ENCODE measurements at places on chromosomes 2 and 18.

GRCh38 chr2:3344897-3345296, 32.7 kb downstream of the EIPR1 start:
- DNase-seq = no peak

- peak; percentile 22 for DNase-seq
These were observed 392.4 kb downstream of the TNS1 start for GRCh38 chr2:217610401-217610814.

DNA sequence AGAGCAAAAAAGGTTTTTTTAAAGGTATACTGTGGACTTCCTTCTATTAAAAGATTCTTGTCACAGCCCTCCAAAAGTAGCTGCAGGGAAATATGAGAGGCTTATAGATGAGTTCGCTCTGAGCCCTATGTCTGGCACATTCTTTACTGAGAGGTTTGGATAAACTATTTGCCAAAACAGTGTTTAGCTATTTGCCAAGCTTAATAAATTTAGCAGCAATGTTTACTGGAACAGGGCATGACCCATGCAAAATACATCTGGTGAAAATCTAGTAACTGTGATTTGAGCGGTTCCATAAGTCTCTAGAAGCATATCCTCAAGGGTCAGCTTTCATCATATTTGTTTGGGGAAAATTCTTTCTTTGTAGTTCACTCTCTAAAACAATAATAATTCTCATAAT, 1696.7 kb upstream of the PIK3C3 start:
- no peak for DNase-seq

DNA sequence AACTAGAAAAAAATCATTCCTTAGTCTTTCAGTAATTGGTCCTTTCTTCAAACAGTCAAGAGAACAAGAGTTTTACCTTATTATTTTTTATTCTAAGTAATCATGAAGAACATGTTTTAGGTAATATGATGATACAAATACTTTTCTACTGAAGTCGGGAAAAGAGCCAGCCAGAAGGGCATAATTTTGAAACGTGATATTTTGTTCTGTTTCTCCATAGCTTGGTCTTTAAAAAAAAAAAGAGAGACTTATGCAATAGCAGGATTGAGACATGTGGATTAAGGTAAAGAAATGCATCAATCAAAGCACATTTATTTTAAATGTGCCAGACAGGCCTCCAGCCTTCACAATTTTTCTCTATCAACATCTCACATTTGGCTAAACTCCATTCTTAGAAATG, 1016.8 kb downstream of the CNTNAP5 start:
- no peak for DNase-seq

GRCh38 chr2:43941966-43942365, 53.8 kb downstream of the LRPPRC start:
- DNase-seq = no peak

DNA sequence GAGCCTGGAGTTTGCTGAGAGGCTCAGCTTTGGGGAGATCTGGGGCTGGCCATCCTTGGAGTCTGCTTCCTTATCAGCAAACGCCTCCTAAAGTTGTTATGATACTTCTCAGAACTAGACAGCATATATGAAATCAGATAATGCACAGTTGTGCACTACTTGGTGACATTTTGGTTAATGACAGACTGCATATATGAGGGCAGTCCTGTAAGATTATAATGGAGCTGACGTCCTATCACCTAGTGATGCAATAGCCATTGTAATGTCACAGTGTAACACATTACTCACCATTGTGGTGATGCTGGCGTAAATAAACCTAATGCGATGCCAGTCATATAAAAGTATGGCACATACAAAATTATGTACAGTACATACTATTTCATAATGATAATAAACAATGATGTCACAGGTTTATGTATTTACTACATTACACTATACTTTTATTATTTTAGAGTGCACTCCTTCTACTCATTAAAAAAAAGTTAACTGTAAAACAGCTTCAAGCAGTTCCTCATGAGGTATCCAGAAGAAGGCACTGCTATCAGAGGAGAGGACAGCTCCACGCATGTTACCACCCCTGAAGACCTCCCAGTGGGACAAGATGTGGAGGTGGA, 298.1 kb upstream of the REV1 start:
- no peak for DNase-seq

- no peak for DNase-seq
These were observed 32.2 kb downstream of the PLEKHA3 start for GRCh38 chr2:178512484-178512883.

DNA sequence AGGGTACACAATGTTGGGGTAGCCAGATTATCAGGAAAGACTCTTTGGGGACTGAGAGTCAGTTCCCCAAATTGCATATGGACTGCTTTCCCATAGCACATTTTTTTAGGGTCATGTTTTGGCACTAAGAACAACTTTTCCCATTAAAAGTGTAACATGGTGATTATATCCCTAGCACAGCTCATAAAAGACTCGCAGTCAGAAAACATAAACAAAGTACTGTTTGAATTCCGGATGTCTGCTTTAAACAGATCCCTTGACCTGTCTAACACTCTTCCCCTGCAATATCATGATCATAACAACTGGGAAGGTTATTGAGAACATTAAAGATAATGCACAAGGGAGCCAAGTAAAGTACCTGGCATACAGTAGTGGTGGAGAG, 262.2 kb downstream of the ASXL3 start:
- DNase-seq = no peak

- DNase-seq = no peak
These were observed 63.5 kb upstream of the RAPGEF4 start for GRCh38 chr2:172672114-172672513.

DNA sequence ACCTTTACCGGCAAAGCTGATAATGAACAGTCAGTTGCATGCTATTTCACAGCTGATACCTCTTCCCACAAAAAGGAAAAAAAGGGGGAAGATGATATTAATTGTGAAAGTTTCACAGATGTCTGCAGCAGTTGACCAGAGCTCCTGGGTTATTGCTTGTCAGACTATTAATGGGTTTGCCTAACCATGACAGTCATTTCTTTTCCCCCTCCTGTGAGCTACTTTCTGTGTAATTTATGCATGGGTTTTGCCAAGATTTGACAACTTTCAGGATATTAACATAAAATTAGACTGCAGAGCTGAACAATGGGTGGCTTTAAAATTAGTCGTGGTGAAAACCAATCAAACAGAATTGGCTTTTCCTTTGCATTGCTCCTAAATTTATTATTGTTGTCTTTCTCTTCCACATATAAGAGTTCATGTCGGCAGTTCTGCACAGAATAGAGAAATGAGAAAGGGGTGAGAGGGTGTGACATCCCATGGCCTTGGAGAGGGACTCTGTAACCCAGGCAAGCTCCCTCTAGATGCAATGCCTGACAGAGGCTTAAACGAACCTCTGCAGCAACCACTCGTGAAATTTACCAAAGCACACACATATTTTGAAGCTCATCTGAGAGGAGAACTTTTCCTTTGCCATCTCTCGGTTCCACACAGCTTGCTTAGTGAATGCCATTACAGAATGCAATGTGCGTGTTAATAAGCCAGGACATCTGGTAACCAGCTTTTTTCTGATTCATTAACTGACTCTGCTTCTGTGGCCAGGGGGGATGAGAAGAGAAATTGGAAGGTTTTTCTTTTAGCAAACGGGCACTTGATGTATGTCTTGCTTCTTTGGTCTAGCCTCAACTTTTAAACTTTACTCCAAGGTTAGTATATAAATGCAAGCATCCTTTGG, 82.2 kb upstream of the ITGA4 start:
- no peak for DNase-seq

DNA sequence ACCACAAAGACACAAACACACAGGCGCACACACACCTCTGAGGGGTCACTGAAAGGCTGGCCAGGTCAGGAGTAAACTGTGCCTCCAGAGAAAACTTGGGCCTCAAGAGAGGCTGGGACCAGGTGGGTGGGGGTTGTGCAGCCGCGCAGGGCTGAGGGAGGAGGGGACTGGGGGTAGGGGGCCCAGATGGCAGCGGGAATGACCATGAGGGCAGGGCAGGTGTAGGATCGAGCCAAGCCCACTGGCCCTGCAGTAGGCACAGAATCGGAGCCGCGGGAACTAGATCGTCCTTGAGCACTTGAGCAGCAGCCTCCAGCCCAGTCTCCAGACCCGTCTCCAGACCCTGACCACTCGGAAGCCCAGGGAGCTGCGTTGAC, 36.8 kb downstream of the ANKMY1 start:
- DNase-seq = no peak

DNA sequence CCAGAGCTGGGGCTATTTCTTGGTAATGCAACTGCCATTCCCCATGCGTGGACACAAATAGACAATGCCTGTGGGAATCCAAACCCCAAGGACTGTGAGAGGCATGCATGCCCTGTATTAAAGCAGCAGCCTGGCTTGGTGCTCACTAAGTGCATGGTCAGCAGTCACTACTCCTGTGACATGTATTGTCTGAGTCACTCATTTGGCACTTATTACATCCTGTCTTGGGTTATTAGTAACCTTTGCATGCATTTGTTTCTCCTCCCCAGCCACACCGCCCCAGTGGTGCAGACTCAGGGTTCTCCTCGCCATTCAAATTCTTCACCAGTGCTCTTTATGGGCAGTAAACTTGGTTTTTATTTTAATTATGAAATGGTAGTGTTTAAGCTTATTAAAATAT, 30.2 kb downstream of the PRKCE start:
- no peak for DNase-seq

- no peak for DNase-seq
These were observed 8.1 kb upstream of the RPIA start for GRCh38 chr2:88683160-88684021.

GRCh38 chr2:225042800-225043167, 516 bp upstream of the DOCK10 start:
- no peak for DNase-seq

- DNase-seq = no peak
These were observed 2.5 kb upstream of the DNAJC10 start for GRCh38 chr2:182713601-182714000.

DNA sequence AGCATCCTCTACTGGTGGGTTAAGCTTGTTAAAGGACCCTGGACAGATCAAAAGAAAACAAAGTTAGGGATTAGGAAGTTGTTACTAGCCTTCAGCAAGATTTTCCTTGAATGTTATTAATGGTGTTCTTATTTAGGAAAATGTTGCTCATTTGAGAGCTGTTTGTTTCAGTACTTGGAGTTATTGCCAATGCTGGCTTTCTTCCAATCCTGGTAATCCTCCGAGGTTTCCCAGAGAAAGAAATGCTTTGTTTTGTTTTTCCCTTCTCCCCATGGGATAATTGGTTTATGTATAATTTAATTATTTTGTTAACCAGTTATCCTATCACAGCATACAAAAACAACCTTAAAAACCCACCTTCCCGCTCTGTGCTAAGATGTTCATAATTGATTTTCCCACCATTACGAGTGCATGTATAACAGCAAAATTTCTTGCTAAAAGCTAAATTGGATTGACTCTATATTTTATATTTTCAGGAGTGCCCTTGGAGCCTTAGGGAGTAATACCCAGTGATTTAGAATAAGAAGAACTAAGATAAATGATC, 79.8 kb downstream of the MGAT5 start:
- no peak for DNase-seq

DNA sequence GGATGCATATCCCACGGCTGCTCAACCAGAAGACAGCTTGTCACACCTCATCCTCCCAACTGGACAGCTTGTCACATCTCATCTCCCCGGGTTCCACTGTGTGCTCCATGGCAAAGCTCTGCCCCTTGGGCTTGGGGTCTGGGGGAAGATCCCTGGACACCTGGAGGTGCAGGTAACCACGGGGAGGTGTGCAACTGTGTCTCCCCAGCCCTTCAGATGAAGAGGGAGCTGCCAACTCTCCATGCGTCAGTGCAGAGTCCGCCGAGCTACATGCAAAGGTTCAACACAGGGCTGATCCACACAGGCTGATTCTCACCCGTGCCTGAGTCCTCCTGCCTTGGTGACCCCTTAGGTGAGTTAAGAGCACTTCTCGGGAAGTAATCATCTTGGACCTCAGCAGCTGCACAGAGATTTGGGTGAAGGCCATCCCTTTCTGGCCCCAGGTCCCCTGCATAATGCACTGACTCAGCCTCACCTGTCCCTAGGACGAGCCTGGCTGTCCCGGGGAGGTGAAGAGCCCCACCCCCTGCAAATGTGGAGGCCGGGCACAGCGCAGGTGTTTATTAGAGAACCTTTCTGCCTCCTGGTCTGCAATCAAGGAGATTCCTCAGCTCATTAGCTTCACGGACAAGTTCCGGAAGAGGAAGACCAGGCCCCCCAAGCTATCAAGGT, 157.9 kb downstream of the PXDN start:
- DNase-seq = no peak

- no peak for DNase-seq
These were observed 116.9 kb downstream of the ACKR3 start for GRCh38 chr2:236686561-236686960.

DNA sequence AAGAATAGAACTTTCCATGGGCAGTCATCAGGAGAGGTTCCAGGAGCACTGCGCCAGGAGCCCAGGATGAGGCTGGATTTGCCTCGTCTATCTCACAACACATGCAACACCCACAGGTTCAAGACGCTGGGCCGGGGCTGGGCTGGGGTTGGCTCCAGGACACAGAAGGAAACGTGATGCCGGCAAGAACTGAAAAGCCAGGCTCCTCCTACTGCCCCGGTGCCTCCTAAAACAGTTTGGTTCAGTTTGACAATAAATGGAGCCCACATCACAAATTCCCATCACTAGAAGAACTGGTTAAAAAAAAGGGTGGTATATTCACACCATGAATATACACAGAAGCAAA, 75.9 kb downstream of the INHBB start:
- no peak for DNase-seq

DNA sequence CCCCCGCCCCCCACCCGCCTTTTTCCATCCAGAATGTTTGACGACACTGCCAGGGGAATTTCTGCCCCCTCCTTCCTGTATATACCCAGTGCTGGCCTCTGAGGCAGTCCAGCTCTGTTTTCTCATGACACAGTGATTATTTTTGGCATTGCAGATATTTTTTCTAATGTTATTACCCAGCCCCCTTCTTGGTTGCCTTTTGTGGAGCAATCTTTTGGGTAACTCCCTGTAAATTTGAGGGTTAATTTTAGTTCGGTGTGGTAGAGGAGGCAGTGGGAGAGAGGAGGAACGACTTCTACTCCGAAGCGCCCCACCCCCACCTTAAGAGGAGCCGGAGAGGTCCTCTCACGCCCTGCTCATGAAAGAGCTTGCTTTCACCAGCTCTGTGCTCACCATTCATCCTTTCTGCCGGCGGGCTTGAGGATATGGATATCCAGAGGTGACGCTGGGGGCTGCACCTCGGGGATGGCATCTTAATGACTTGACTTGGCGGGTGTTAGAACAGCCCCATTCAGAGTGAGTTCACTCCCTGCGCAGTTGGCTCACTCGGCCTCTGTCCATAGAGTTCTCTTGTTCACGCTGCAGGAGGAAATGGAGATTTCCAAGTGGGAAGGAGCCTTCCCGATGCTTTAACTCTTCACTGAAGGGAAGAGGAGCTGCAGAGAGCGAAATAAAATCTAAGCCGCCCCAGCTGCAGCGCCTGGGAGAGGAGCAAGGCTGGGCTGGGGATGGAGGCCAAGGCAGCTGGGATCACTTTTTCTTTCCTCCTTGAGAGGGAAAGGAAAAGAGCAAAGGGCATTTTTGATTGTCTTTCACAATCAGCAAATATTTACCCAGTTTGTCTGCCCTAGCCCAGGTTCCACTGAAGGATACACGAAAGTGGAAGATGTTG, 38.4 kb downstream of the EPAS1 start:
- no peak for DNase-seq

- DNase-seq = peak; percentile 25
These were observed 70.8 kb downstream of the INPP4A start for GRCh38 chr2:98515250-98515991.

GRCh38 chr2:182055993-182056392, 70.3 kb downstream of the PPP1R1C start:
- no peak for DNase-seq
